Left cardiac atrium (tissue), 4 donors: ENCODE measurements at places on chromosomes 2 and 18. TPM values are rescaled to one million over a fixed set of nuclear protein-coding genes. Genes with fewer than 3 reads are reported as not detected.
A peak's percentile ranks its signal among the peaks of the same experiment; 100 is the strongest.

Gene CPLX4
- total RNA-seq, result not detected

DNA sequence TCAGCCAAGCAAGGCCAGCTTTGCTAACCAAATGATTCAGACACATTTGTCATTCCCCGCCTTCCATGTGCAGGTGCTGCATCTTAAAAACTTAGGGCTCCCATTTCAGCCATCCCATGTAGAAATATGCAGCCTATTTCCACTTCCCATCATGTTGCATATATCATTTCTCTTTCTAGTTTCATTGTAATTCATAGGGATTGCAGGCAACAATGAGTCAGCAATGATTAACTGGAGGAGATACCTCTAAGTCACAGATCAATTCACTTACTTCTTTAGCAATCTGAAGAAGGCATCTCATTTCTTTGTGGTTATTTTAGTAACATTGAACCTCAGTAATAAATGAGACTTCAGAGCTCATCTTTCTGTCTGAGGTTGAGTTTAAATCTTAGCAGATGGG, 276.1 kb upstream of the PKDCC start:
- no peak for DNase-seq

- DNase-seq, result no peak
Measured at GRCh38 chr2:168663993-168664392, 138.4 kb upstream of the NOSTRIN start.

- no peak for DNase-seq
Measured at GRCh38 chr18:79457652-79458051, 61.9 kb downstream of the NFATC1 start.

- DNase-seq, result peak; percentile 92
Measured at GRCh38 chr2:26720322-26721114, 28.0 kb downstream of the KCNK3 start.

GRCh38 chr2:183872131-183872530, 726.2 kb upstream of the ZNF804A start:
- DNase-seq, result no peak

- DNase-seq, result no peak
Measured at GRCh38 chr2:191526091-191526490, 151.8 kb upstream of the NABP1 start.

GRCh38 chr2:42492691-42493467, 903 bp downstream of the KCNG3 start:
- peak; percentile 22 for DNase-seq

DNA sequence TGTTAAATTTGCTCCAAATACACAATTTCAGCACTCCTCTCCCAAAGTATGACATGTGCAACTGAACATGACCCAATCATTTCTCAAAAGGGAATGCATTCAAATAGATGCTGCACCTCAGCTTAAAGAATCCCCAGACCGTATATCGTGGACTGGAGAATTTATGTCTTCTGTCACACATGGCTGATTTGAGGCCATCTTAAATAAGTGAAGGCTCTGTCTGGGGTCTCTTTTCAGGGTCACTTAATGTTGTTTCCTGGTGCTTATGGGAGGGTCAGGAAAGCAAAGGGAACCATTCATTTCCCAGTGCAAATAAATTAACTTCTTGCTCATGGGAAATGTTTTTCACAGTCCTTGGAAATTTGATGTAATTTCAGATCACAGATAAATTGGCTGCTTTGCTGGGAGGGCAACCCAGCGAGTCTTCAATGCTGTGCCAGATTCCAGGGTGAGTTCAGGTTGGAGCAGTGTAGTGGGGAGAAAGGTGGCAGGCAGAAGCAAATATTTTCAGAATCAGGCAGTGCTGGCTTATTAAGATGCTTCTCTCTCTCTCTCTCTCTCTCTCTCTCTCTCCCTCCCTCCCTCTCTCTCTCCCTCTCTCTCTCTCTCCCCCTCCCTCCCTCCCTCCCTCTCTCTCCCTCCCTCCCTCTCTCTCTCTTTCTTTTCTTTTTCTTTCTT, 34.3 kb downstream of the GATA6 start:
- no peak for DNase-seq

Gene CDH20
- 0.06 TPM for total RNA-seq

DNA sequence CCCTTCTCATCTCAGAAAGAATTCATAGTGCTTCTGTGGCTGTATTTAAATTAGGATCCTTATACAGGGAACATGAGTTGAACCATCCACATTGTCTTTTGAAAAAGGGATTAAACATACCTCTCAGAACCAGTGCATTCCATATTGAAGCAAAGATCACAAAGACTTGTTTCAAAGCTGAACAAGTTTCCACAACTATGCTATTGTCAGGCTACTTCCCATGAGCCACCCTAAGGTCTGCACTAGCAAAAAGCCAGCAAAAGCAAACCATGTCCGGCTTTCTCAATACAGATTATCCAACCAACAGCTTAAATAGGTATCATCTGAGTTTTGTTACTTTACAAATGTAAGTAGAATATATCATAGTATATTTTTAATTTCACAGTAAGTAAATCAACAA, 78.1 kb downstream of the SCG2 start:
- no peak for DNase-seq

DNA sequence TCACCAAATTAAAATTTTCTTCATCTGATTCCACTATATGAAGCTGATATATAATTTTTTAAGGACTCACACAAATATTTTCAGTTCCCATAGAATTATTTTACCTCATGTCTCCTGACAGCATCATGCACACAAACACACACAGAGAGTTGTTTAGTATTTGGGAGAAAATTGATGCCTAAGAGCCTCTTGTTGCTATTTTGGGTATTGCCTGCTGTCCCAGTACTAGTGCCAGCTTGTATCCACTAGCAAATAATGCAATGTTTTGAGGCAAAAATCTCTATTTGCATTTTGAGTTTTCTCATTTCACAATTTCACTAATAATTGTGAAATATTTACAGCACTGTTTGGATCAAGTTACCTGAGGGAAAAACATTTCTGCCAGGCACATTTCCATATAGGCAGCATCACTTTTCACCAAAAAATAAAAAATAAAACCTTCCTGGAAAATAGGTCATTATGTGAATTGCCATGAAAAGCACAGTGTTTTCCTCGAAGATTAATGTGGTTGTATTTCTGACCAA, 328.2 kb downstream of the KCNJ3 start:
- DNase-seq, result no peak

GRCh38 chr2:55225481-55226020, 6.5 kb downstream of the CLHC1 start:
- DNase-seq, result no peak

Gene SERPINB3
- not detected for total RNA-seq

DNA sequence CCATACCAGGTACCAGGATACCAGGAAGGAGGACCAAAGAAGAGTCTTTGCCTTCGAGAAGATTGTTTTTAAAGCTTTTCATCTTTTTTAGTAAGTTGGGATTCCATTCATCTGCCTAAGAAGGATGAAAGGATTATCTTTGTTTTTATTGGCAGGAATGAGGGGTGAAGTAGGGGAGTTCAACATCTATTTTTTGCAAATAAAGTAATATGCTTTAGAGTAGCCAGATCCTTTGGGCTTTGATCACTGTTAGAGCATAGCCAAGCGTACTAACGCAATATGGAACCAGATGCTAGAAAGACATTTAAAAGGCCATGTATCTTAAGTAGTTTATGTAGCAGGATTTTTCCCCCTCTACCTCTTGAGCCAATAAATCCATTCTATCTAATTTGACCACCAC, 133.0 kb downstream of the PRPF40A start:
- no peak for DNase-seq

Gene OSR1
- total RNA-seq, result 59.7 TPM

DNA sequence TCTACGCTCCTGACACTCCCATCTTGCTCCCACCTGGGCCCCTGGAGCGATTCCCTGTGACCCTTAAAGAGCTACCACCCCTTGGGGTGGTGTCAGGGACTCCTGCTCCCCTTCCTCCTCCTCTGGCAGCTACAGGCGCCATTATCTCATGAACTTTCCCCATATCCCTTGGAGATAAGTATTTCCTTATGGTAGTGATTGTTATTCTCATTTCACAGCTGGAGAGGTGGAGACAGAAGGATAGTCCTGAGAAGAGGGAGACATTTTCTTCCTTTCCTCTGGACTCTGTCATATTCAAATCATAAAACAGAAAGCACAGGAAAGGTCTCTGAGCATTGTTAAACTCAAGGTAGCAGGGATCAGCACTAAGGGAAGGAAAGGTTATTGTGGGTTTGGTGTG, 34.6 kb downstream of the RDH14 start:
- no peak for DNase-seq

GRCh38 chr2:141392517-141393213, 738.2 kb downstream of the LRP1B start:
- no peak for DNase-seq

- no peak for DNase-seq
Measured at GRCh38 chr2:132896073-132896472, 226.1 kb upstream of the LYPD1 start.

DNA sequence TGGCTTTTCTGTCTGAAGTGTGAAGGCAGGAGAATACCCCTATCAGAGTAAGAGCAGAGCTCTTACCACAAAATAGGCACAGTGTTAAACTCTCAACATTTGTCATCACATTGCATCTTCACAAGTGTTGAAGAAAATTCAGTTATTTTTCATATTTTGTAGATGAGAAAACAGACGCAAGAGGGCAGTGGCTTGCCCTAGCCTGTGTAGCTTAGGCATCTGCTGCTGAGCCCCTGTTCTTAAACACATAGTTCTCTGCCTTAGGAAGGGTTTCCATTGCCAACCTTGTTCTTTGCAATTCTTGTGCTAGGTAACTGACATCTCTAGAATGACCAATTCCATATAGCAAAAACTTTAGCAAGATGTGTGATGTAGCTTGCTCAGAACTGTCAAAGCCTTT, 112.7 kb upstream of the RMDN2 start:
- DNase-seq, result no peak

Gene CCDC150
- 2.5 TPM for total RNA-seq

- DNase-seq, result no peak
Measured at GRCh38 chr2:16933355-16933754, 267.7 kb upstream of the CYRIA start.

DNA sequence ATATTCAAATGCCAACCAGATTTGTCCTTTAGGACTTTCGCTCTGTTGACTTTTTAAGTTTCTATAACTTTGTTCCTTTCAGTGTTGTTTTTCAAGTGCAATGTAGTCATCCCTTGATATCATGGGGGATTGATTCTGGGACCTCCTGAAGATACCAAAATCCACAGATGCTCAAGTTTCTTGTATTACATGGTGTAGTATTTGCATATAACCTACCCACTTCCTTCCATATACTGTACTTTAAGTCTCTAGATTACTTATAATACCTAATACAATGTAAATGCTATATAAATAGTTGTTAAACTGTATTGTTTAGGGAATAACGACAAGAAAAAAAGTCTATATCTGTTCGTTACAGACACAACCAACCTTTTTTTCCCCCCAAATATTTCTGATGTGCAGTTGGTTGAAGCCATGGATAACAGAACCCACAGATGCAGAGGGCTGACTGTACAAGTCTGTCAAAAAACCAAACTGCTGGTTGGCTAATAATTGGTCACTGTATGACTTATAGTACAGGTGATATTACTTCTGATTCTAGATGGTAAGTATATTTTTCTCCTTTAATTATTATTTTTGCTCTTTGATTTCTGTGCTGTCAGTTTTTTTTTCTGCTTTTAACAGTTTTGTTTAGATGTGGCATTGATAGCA, 201.7 kb upstream of the STON1 start:
- no peak for DNase-seq

DNA sequence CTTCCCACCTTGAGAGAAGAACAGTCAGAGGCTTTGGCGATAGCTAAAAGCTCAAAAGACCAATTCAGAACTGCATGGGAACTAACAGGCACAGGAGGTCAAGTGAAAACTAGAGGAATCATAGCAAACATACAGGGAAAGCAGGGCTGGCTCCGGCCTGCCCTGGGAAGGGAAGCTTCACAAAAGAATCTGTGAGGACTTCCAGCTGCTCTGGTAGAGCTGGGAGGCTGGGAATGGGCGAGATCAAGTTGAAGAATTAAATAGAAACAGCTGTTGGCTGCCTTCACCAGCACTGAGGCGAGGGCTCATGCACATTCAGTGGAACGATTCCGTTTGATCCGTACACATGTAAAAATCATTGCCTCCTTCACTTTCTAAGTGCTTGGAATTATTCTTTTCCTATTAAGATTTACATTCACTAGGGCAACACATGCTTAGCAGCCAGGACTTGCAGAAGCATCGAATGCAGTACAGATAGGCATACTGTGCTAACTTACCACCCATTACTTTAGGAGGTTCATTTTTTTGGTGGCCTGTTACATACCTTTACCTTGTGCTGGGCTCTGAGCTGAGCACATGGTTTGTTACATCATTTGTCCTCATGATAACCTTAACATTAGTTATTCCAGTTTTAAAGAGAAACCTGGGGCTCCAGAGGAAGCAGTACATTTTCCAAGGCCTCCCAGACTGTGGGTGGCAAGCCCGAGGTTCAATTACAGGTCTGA, 125.4 kb upstream of the RNF152 start:
- peak; percentile 45 for DNase-seq

DNA sequence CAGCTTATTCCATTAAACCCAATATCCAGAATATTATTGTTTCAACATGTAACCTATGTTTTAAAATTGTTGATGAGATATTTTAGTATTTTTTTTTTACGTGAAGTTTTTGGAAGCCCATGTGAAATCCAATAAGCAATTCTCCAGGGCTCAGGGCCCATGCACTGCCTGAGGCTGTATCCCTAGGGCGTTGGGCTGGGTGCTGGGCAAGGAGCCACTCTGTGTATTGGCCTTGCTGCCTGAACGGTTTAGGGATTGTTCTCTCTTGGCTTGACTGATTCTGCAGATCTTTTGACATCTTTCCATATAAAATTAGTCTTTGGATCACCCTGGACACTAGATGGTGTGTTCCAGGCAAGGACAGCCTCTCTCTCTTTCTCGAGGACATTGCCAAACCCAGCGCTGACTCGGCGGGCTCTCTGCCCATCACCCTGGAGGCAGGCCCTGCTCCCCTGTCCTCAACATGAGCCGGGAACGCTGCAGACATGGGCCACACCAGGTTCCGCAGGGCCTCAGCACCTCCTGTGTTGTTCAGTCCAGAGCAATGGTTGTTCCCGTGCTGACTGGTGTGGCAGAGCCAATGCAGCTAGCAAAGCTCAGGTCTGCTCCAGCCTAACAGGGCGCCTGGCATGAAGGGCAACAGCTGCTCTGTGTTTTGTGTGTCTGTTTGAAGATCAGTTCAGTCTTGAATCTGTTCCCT, 163.0 kb downstream of the SEPTIN10 start:
- DNase-seq, result peak; percentile 43

Gene DSG3
- not detected for total RNA-seq
